ENCODE measurements at places on chromosomes 12 and 14. TPM values are rescaled to one million over a fixed set of nuclear protein-coding genes. Genes with fewer than 3 reads are reported as not detected.

NXPH4 gene
- polyA plus RNA-seq, result not detected

DNA sequence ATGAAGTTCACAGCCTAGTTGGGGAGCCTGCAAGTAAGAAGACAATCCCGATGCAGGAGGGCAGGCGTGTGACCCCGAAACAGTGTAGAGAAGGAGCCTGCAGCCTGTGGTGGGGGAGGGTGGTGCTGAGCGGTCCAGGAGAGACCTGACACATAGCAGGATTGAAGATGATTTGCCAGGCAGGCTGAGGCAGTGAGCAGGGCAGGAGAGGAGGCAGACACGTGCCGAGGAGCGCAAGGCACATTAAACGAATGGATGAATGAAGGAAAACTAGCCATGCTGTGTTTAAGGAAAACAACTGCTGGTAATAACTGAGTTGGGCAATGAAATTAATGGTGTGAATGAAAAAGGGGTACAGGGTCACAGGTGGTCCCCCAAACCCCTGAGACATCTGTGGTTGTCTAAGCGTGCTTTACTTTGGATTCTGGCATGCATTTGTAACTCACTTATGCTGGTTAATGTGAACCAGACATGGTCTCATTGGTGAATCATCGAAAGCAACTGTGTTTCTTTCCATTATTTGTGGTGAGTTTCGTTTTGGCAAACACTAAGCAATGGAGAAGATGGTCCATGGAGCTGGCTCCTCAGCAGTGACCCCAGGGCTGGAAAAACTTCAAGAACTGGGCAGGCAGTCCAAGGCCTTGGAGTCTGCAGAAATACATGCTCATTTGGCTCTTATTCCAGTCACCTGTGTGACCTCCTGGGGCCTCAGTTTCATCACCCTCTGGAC, 96.9 kb upstream of the EVL start:
- no peaks in the 10 kb centered on the region for H3K36me3 ChIP-seq
- peaks cover 18% of the 10 kb centered on the region for H3K27me3 ChIP-seq
- H3K27ac ChIP-seq, result no peak overlapping the region

CLEC1B gene
- 0.47 TPM for polyA plus RNA-seq

DNA sequence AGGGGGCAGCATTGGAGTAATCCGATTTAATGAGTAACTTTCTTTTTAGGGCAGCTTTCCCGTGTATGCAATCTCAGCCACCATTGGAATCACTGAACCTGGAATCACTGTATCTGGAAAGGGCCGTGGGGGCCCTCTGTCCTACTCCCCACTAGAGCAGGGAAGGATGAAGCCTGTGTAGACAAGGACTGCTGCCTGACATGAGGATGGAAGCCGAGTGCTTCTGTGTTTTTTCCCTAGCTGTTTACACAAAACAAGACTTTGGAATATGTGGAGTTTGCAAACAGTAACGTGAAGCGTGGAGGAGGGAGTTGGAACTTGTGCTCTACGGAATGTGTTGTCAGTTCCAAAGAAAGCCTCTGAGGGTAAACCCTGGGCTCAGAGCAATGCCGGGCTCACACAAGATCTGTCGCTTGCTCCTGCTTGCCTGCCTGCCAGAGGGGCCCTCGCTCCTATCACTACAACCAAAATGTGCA, 32.4 kb upstream of the HDAC7 start:
- H3K27me3 ChIP-seq, result peaks cover 1% of the 10 kb centered on the region
- no peak overlapping the region for H3K4me3 ChIP-seq
- H3K4me1 ChIP-seq, result no peaks in the 10 kb centered on the region
- no peak overlapping the region for H3K27ac ChIP-seq
- no peak for DNase-seq
